Astrocyte of the cerebellum (primary cell): ENCODE measurements at places on chromosomes 13 and 19.

GRCh38 chr19:44879309-44880065 lies 11.6 kb upstream of the TOMM40 start:
- no peak for DNase-seq

DNA sequence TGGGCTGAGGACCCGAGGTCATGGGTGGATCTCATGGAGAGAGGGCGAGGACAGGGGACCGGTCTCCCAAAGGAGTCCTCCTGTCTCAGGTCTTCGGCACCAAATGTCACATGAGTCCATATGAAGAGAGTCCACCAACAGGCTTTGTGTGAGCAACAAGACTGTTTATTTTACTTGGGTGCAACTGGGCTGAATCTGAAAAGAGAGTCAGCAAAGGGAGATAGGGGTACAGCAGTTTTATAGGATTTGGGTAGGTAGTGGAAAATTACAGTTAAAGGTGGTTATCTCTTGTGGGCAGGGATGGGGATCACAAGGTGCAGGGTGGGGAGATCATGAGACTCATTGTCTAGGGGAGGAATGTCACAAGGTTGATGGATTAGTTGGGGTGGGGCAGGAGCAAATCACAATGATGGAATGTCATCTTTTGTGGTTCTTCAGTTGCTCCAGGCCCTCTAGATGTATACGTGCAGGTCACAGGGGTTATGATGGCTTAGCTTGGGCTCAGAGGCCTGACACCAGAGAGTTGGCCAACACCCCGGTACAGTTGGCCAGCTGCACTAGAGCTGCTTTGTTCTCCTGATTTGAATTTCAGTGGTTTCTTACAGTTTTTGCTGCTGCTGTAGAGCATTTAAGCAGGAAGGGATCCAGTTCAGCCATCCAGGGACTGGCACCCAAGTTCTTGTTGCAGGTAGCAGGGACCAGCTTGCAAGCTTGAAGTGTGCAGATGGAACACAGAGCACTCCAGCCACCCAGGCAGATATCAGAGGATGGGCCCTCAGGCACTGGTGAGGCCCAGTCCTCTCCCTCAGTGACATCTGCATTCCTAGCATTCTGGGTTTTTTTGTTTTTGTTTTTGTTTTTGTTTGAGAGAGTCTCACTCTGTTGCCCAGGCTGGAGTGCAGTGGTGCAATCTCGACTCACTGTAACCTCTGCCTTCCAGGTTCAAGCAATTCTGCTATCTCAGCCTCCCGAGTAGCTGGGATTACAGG lies 26.4 kb upstream of the IGFL1 start:
- no peak for DNase-seq

- no peak for DNase-seq
Measured at GRCh38 chr13:45953082-45953481, 99.5 kb downstream of the ZC3H13 start.

DNA sequence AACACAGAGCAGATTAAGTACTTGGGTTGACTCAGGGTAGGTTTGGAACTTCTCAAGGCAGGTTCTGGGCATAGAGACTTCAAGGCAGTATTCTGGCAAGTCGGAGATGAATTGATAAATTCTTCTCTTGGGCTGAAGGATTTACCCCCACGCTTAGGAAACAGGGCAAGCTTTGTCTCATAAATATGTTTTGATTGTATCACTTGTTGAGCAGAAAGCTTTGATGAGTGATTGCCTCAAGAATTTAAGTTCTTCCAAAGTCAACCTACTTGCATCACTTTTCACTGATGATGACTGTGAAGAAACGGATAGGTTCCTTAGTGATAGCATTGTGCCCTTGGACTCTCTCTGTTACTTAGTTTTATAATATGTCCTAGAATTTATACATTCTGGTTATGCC lies 258.6 kb upstream of the DACH1 start:
- no peak for DNase-seq

DNA sequence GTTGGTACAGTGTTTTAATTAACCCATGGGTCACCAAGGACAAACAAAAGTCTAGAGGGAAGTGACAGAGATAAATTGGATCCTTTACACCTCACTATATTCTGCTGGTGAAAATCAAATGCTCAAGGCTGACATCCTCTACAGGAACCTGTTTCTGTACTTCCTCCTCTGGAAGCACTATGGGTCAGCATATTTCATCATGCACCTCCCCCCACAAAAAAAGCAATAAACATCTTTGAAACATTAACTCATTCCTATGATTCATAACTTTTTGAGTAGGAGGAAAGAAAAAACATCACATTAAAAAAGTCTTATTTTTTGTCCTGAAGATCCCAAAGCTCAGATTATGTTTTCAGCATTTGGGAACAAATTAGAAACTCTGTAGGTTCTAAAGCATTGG lies 588.3 kb upstream of the SGCG start:
- no peak for DNase-seq

- DNase-seq = no peak
Measured at GRCh38 chr19:45076029-45076850, at the start of gene ZNF296. Gene ZNF296, minus strand, starts transcription at chr19:45076478. Its CDS starts 105 bp downstream, at chr19:45076373.

- no peak for DNase-seq
Measured at GRCh38 chr13:32036126-32036695, 4.6 kb downstream of the FRY start.

DNA sequence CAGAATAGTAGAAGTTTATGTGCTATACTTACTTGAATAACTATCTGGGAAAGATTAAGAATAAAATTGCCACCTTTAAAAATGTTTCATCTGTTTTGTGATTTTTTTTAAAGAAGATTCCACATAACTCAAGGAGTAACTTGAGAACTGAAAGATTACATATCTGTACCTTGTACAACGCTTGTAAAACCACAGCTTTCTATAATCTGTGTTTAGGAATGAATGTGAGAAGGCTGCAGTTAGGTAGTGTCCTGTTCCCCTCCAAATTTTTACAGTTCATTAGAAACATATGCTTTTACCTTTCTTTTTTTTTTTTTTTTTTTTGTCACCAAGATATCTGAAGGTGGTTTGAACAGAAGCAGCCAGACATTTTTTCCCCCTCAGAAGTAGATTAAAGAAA lies 312.8 kb upstream of the GPC6 start:
- DNase-seq = no peak
